AML-193 (cell line): ENCODE measurements at places on chromosomes 7 and 10.

- peak; percentile 45 for DNase-seq
These were observed 342.7 kb upstream of the KLF6 start for GRCh38 chr10:4127518-4128315.

DNA sequence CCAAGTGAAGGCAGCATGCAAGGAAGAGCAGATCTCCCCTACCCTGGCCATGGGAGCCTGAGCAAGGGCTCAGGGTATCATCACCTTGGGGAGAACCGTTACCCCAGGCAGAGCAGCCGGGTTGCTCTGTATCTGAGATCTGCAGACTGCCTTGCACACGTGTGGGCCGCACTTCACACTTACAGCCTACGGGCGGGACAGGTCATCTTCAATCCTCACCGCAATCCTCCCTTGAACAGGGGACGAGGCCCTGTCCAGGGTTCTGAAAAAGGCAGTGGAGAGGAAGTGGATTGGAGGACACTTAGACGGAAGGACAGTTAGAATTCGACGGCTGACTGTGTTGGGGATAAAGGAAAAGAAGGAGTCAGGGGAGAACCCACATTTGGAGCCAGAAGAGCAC lies 51.4 kb downstream of the NPS start:
- DNase-seq, result no peak

DNA sequence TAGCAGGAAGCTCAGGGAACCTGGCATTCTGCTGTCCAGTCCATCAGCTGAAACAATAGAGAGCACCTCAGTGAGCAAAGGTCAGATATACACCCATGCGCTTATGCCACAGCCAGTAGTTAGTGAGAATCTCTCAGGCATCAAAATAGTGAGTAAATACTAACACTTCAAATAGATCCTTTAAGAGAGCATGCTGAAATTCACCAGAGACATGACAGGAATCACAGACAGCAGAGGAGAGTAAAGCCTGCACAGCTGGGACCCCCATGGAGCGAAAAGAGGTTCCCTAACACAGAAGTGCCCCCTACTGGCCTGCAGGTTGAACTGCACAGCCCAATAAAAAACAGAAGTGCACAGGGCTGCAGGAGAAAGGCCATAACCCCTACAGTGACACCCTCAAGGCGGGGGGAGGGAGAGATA lies 57.6 kb upstream of the ANTXRL start:
- DNase-seq, result peak; percentile 49

DNA sequence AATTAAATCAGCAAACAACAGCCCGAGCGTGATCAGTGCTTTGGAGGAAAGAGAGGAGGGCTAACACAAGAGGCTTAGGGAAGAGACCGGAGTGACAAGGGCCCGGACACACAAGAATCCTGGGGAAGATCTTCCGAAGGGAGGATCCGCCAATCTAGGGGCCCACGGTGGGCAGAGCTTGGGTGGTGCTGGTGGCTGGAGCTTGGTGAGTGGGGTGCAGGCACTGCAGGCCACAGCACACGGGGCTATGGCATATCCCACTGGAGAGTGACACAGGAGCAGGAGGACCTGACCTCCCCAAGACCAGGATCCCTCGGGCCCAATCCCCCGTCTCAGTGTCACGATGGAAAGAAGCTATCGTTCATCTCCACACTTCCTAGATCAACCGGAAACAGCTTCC lies 471.3 kb upstream of the FOXK1 start:
- no peak for DNase-seq

GRCh38 chr7:151179946-151180345 lies 7.1 kb downstream of the ASB10 start:
- no peak for DNase-seq

GRCh38 chr10:112945811-112946210 lies 4.2 kb upstream of the TCF7L2 start:
- DNase-seq, result no peak

DNA sequence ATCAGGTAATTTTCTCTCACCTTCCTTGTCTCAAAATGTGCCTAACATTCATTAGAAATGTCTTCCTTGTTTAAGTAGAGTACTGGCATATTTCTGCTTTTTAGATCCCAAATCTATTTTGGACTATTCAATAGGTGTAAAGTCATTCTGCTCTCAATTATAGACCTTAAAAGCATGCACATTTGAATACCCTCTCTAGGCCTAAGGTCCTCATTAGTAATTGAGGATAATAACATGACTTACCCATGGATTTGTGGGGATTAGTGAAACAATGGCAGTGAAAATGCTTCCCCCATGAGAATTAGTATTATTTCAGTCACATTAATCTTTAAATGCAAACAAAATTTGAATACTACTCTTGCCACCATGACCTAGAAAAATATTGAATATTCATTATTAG lies 1073.0 kb upstream of the CELF2 start:
- DNase-seq, result no peak

GRCh38 chr10:3746634-3747033 lies 38.4 kb downstream of the KLF6 start:
- DNase-seq, result no peak

DNA sequence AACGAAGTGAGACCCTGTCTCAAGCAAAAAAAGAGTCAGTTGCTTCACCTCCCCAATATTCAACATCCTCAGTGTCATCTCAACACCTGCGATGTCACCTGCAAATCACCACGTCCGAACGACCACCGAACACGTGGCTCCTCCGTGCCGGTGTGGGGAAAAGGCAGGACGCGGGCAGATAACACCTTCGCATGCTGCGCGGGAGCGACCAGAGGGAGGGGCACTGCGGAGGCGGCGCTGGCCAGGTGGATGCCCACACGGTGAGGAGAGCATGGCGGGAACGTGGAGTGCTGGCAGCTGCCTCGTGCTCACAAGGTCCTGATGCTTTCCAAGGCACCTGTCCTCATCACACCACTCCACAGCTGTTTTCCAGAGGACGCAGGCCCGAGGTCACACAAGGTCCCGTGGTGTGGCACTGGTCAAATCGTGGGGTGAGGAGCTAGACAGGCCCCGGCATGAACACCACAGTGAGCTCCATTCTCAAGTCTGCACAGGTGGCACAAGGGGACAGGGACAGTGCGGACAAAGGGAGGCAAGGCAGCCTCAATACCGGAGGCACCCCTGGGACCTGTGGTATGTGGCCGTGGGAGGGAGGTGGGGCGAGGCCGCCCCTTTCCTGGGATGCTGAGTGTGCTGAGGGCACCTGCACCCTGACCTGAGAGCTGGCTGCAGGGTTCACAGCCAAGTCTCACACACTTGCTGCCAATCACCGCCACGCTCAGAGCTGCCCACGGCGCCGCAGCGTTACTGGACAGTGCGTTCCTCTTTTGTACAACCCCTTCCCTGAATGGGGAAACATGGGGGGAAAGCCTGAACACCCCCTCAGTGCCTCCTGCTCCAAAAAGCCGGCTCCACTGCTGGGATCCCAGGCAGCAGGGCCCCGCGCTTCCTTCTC lies 13.0 kb downstream of the TUBGCP2 start:
- DNase-seq, result no peak

DNA sequence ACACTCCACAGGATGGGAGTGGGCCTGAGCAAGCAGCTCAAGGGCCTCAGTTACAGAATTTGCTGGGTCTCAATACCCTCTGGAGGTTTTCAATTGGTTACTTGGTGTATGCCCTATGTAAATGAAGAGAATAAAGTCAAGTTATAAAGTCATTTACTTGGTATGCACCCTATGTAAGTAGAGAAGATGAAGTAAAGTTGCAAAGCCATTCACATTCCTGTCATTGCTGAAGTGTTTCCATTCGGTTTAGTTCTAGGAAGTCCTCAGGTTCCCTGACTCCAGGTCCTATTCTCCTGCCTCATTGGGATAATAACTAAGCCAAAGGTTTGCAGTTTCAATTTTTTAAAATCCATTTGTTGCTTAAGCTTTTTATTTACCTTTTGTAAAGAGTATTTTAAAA lies 272.6 kb upstream of the NPSR1 start:
- no peak for DNase-seq

DNA sequence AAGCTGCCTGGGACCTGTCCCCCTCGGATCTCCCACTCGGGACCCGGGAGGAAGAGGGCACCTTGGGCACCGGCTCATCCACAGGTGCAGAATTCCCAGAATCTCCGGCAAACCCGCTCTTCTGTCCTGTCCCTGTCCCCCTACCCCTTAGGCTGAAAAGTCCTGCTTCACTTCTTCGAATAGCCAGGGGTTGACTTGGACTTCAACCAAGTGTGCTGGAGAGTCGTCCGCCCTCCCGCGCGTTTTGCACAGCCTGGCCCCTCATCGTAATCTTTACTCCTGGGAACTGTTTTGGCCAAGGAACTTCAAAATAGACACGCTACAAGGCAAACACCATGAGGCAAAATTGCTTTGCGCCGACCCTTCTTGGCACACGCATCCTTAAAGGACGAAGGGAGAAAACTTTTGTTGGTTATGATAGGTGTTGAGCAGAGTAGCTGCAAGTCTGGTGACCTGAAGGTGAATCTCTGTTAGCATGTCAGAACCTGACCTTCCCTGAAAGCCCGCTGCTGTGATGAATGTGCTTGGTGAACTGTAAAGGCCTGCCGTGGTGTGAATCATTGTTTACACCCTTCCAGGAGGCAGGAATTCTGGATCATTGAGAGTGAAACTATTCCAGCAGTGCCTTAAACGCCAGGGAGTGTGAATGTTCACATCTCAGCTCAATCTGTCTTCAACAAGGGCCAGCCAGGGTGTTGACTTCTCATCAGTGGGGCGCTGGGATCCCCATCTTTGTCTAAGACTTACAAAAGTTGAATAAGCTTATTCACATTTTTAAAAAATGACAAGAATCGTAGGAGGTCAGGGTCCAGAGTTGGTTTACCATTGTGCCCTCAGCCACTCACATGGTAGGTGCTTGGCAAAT lies 589 bp upstream of the RAPGEF5 start:
- DNase-seq, result no peak

GRCh38 chr10:94402843-94403379 lies 570 bp downstream of the TBC1D12 start:
- DNase-seq, result no peak

GRCh38 chr10:19096501-19097073 lies 48.0 kb downstream of the MALRD1 start:
- no peak for DNase-seq

DNA sequence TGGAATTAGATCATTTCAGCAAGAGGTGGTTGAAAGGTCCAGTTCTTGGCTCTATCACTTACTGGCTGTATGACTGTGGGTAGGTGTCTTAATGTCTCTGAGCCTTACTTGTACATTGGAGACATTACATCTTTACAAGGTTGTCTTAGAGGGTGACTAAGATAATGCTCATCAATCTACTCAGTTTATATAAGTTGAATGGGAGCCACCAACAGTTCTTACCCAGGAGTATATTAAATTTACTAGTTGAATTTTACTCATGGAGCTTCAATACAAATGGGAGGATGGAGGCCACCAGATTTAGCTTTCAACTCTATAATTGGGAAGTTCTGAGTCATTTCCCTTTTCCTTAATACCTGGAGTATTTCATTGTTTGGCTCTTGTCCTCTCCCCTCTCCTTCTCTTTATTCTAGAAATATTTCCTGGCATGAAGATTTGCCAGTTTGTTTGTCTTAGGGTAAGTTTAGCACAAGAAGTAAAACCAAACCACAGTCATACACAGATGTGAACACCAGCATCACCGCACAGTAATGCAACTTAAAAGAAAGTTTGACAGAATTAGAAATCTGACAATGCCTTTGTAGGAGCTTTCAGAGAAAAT lies 222.8 kb downstream of the LRMDA start:
- DNase-seq, result no peak

- DNase-seq, result no peak
These were observed 248.3 kb upstream of the GLI3 start for GRCh38 chr7:42485301-42485766.

DNA sequence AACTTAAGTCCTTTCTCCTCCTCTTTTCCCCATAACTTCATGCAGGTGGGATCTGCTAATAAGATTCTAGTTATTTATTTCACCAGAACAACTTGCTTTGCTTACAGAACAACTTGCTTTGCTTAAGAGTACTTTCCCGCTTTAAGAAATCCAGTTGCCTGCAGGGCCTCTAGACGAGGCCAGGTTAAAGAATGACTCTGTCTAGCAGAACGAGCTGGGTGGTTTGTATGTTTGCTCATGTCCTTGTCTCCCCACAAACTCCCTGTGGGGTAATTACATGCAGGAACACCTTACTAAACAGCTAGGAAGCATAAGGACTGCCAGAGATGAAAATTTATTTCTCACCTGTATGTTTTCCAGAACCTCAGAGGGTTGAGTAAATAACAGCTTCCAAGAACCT lies 8.8 kb upstream of the FZD8 start:
- DNase-seq, result no peak

DNA sequence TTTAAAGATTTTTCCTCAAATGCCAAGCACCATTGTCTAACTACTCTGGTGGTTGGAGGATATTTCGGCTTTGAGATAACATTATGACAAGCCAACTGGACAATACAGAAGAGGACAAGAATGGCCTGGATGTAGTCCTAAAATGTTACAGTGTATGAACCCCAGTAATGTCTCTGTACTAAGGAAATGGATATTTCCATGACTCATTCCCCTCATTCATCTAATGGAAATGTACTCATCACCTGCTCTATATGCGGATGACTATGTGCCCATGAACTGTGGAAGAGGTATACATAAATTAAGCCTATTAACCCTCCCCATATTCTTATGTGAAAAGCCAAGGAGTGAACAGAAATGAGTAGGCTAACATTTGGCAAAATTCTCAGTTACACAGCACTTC lies 207.9 kb downstream of the CACNA2D1 start:
- DNase-seq, result no peak

DNA sequence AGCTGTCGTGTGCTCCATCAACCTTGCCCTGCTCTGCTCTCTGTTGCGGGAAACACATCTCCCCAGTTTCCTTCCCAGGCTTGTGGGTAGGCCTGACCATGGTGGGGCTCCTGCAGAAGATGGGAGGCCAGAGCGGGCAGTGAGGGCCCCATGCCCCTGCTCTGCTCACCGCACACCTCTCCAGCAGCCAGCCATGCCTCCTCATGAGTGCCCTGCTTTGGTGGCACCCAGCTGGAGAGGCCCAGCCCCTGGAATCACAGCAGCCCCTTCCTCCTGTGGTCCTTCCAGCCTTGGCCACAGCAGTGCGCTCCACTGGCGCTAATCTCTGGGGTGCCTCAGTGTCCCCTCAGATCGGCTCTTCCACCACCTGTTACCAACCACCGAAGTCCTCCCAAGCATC lies 4.2 kb upstream of the OPN4 start:
- DNase-seq, result no peak

- no peak for DNase-seq
These were observed 11.7 kb downstream of the POLL start for GRCh38 chr10:101576211-101576863.

DNA sequence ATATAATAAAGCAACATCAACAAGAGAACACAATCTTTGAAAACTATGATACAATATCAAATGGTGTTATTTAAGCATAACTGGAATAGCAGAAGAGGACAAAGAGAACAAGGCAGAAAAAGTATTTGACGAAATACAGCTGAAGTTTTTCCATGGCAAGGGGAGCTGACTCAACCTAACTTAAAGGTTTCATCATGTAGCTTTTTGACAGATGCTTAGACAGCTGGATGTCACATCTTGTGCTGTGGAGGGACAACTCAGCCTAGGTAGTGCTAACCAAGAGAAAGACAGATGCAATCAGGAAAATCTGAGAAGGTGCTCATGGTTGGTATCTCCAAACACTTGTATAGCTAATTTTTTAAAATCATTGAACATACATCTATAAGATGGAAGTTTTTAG lies 208.2 kb downstream of the TFEC start:
- DNase-seq, result no peak

GRCh38 chr10:131642966-131643365 lies 257.8 kb upstream of the PPP2R2D start:
- DNase-seq, result no peak
